ENCODE measurements at places on chromosomes 7 and 10.

- no peak for DNase-seq
Observed at GRCh38 chr7:41003611-41003940, 699.3 kb downstream of the INHBA start.

DNA sequence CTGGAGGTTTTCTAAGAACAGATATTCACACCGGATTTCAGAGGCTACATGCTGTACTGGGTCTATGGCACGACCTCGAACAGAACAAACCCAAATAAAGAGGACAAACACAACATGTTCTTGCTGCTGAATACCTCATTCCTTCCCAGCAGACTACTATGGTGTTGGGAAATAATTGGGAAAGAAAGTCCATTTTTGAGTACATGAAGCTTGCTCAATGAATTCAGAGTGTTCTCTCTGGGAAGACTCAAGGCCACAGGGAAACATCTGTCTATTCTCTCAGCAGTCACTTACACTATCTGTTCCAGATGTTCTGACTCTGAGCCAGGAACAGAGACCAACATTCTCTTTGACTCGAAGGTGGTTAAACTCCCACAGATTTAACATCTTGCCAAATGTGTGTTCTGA, 30.9 kb downstream of the LAMB1 start:
- peak; percentile 81 for DNase-seq

- DNase-seq: no peak
Observed at GRCh38 chr10:77855404-77856155, 71.0 kb downstream of the DLG5 start.

- DNase-seq: no peak
Observed at GRCh38 chr7:119713606-119714005, 559.4 kb upstream of the KCND2 start.

DNA sequence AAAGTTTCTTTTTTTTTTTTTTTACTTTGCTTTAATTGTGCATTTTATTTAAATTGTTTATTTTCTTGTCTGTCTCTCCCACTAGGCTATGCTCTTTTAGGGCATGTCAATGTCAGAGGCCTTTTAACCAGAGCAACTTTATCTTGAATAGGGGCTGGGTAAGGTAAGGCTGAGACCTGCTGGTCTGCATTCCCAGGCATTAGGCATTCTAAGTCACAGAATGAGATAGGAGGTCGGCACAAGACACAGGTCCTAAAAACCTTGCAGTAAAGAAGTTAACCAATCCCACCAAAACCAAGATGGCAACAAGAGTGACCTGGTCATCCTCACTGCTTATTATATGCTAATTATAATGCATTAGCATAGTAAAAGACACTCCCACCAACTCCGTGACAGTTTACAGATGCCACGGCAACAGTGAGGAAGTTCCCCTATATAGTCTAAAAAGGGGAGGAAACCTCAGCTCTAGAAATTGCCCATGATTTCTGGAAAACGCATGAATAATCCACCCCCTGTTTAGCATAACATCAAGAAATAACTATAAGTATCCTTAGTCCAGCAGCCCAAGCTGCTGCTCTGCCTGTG, 47.0 kb upstream of the FRMD4A start:
- no peak for DNase-seq

- no peak for DNase-seq
Observed at GRCh38 chr7:66518151-66518691, 110.5 kb upstream of the KCTD7 start.

GRCh38 chr7:45469103-45469502, 105.1 kb upstream of the ADCY1 start:
- DNase-seq: peak; percentile 5

DNA sequence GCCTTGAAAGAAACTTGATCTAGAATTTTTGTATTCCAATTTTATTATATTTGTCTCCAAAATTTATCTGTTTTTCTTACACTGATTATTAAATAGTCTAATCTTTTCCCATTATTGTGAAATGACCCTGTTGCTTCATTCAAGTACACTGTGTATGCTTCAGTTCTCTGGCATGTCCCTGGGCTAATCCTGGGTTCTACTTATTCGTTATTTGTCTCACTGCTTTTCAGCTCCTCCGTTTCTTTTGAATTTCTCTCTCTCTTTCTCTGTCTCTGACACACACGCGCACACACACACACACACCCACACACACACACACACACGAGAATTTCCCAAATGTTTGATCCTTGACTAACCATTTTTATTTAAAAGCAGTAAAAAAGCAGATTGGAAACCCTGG, 768.6 kb downstream of the NRG3 start:
- DNase-seq: no peak

GRCh38 chr10:93166134-93166533, 92.4 kb downstream of the CYP26A1 start:
- DNase-seq: no peak

- DNase-seq: no peak
Observed at GRCh38 chr7:148906707-148907498, 22.8 kb upstream of the EZH2 start.

DNA sequence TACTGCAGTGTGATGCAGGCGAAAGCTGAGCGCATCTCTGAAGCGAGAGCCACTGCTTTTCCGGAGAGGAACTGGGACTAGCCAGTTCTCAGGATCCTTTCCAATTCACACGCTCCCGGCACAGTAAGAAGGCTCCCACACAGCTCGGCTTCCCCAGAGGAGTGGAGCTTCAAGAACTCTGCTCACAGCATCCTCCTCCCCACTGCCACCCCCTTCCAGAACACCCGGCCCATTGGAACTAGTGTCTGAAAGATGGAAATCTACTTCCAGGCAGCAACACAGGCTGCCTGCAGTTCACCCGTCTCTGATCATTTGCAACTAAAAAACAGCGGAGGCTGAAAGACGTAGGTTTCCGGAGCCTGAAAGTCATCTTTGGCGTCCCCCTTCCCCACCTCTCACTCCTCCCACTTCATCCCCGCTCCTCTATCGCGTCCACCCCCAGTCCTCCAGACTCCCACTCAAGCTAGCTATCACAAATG, at the start of gene DGKB:
Gene DGKB (minus strand): TSS at position 163 of the 479 bp plus-strand sequence.
- DNase-seq: peak; percentile 14

All from GM04503 (cell line).